Stimulated activated CD8-positive, alpha-beta memory T cell treated with anti-CD3 and anti-CD28 coated beads, Interleukin-2, amount 100 ng/mL, for 1 hour (primary cell): ENCODE measurements at places on chromosomes 12 and 14.

DNA sequence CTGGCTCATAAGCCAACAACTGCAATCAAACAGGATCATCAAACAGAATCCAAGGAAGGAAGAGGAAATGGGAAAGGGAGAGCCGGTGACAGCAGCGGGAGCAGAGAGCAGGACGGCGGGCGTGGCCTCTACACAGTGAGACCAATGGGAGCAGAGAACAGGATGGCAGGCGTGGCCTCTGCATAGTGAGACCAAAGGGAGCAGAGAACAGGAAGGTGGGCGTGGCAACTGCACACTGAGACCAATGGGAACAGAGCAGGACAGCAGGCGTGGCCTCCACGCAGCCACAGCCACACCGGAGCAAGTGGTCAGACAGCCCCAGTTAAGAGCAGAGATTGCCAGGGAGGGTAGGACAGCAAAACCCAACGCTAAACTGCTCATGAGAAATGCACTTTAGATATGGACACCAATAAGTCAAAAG lies 16.4 kb downstream of the LRCOL1 start:
- DNase-seq = no peak

GRCh38 chr12:13573698-13574321 lies 377.3 kb downstream of the EMP1 start:
- no peak for DNase-seq

- no peak for DNase-seq
Measured at GRCh38 chr12:99151744-99152143, 495.8 kb upstream of the GARIN6 start.

DNA sequence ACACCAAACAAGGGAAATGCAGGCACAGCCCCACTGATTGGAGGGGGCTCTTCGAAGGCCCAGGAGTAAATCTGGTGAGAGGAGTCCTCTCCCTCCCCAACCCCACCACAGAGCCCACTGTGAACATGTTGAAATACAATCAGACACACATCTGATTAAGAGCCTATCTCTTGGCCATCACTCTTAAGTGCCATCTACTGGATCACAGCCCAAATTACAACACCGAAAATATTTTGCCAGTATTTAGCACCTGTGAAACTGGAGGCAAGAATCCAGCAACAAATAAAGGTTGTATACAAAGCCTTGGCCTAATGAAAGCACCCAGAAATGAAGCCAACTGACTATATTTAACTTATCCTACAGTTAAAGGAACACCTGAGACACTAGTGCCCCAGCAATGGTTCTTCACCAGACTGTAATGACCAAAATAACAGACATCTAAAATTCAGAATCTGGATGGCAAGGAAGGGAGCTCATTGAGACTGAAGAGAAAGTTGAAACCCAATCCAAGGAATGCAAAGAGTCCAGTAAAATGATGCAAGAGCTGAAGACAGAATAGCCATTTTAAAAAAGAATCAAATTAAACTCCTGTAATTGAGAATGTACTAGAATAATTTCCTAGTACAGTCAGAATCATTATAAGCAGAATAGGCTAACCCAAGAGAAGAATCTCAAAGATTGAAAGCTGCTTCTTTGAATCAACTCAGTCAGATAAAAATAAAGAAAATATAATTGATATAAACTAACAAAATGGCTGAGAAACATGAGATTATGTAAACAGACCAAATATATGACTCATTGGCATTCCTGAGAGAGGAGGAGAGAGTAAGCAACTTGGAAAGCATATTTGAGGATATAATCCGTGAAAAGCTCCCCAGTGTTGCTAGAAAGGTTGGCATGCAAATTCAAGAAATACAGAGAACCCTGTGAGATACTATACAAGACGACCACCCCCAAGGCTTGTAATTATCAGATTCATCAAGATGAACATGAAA lies 1117.0 kb downstream of the FLRT2 start:
- no peak for DNase-seq

DNA sequence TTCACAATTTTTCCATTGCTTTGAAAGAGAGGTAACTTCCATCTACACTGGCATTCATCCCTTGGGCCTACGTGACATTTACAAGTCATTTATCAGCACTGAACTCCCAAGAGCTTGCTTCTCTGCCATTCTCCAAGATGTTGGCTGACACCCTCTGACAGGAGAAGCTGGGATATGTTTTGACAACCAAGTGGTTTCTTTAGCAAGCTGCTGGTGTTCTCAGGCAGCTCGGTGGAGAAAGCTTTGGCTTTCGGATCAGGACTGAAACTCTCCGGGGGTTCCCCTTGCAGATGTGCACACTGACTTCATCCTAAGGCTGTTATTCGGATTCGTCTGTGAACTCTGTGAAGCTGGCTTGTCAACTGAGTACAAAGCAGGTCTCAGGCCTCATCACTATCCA lies 15.7 kb downstream of the KCNA5 start:
- no peak for DNase-seq

DNA sequence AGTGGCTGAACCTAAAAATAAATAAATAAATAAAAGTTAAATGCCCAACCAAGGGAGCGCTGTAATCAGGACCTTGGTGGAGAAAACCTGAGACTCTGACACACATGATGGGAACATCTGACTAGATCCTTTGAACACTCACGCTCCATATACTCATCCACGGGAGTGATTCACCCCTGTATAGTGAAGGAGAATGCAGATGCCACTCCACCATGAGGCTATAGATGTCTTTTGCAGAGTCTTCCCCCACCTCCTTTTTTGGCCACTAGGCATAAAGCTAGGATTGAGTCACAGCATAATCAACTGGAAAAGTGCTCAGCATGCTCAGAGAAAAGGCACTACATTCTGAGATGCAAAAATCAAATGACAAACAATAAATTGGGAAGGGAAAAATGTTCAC lies 19.0 kb downstream of the ADAM20 start:
- DNase-seq = no peak

DNA sequence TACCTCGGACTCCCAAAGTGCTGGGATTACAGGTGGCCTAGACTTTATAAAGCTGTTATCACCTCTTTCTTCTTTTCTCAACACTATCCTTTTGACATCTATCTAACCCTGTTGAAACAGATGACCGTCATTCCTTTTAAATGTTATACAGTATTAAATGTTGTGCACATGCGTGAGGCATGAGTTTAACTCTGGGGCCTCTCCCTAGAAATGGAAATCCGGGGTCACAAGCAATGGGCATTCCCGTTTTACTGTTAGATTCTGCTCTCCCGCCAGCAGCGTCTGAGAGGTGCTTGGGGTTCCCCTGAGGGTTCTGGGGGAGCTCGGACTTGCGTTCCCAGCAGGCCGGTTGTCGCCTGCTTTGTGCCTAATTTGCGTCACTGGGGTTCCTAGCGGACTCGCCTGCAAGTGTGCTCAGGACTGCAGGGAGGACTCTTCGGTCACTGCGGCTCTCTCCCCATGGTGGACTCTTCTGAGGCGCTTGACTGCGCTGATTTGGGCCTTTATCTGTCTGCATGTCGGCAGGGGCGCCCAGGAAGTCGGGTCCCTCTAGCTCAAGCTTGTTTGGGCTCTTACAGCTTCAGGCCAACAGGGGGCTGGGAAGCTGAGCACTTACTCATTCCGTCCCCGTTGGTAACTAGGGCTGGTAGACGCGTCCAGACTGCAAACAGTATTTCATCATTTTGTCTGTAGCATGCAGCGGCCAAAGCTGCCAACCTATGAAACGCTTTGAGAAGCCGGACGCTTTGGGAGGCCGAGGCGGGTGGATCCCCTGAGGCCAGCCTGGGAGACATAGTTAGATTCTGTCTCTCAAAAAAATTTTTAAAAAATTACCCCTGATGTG lies 1.2 kb upstream of the RAN start:
- DNase-seq = peak; percentile 41

- DNase-seq = no peak
Measured at GRCh38 chr12:88328090-88328489, 186.0 kb downstream of the TMTC3 start.

GRCh38 chr14:95490727-95491451 lies 25.6 kb downstream of the SYNE3 start:
- DNase-seq = no peak

DNA sequence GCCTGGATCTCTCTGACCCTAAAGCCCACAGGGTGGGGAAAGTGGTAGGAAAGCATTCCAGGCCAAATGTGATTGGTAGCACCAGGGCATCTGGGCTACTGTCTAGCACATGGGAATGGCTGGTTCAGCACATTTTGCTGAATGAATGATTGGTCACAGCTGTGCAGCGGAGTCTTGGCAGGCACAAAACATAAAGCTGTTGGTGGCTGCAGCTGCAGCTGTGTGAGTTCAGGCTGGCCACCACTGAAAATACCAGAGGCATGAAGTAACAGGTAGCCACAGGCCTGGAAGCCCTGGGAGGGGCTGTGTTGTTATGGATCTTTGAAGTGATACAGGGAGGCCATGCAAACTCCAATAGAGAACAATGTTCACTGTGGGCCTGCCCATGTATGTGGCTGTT lies 72.7 kb downstream of the MYRFL start:
- no peak for DNase-seq

- DNase-seq = no peak
Measured at GRCh38 chr12:50403001-50403440, 2.3 kb downstream of the LARP4 start.

DNA sequence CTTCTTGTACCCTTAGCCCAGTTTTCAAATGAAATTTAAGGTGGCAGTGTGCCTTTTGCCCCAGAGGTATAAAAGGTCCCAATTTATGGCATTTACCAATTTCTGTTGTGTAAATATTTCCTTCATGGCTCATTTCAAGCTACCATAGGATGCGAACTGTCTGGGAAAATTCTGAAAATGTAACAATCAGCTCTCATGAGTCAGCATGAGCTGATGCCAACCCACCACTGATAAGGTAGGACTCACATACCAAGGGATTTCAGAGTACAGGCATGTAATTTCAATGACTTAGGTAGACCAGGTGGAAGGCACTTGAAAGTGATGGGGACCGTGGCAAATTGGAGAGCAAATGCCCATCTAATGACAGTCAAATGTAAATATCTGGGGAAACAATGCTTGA lies 169.5 kb downstream of the TTC8 start:
- no peak for DNase-seq

GRCh38 chr14:49464885-49465284 lies 121.3 kb downstream of the RPS29 start:
- no peak for DNase-seq

- DNase-seq = no peak
Measured at GRCh38 chr12:51449580-51450246, 25.1 kb downstream of the SLC4A8 start.

- no peak for DNase-seq
Measured at GRCh38 chr14:60544659-60545058, 35.7 kb downstream of the SIX6 start.

DNA sequence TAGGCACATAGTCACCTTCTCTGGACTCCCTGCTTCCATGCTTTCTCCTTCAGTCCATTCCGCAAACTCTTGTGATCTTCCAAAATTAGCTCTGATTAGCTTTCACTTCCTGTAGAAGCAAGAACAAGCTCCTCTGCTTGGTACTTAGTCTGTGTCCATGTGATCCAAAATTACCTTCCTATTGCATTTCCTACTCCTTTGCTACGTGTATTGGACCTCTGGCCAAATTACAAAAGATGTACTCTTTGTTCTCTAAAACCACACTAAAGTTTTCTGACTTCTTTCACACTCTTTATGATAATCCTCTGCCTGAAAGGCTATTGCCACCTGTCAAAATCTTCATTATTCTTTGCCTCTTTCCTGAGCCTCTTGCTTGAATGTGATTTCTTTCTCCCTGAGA lies 786 bp upstream of the TSFM start:
- DNase-seq = no peak

GRCh38 chr12:26277506-26278246 lies 82.3 kb downstream of the SSPN start:
- DNase-seq = no peak

DNA sequence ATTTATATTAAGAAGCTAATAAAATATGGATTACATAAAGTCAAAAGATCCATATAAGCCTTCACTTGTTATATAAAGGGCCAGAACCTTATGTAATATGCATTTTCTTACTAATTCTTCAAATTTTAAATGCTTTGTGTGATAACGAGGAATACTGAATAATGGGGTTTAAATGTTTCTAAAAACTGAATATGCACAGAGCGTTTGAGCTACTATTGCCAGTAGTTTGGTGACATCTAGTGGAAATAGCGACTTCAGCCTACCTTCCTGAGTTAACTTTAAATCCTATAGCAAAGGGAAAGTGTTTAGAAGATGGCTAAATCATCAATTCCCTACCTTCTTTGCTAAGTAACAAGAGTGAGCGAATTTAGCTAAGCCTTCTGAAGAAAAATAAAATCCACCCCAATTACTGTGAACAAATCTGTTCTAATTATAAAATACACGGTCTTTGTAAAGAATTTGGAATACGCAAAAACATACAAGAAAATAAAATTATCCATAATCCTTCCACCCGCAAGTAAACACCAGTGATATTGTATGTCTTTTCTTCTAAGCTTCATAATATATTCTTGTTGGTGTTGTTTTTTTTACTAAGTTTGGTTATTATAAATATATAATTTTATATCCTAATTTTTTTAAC lies 115.5 kb upstream of the G2E3 start:
- no peak for DNase-seq

DNA sequence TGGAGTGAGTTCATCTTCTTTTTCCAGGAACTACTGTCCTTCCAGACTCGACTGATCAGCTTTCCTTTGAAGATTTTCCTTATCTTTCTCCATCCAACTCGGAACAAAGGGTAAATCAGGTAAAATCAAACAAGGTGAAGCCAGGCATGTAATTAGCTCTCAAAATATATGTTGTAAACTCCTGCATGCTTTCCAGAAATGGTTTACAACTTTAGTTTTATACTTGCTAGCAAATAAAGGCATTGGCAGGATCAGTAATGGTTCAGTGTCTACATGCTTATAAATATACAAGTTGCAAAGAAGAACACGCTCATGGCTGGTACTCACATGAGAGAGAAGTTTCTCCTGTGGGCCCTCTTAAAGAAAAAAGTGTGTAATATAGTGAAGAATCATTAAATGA lies 102.5 kb downstream of the FSCB start:
- no peak for DNase-seq

- no peak for DNase-seq
Measured at GRCh38 chr12:73973486-73973885, 564.1 kb upstream of the ATXN7L3B start.
